Urothelium cell line (cell line): ENCODE measurements at places on chromosomes 2 and 18.
A peak's percentile ranks its signal among the peaks of the same experiment; 100 is the strongest.

GRCh38 chr2:129861666-129862288 lies 117.7 kb upstream of the RAB6C start:
- no peak for DNase-seq

DNA sequence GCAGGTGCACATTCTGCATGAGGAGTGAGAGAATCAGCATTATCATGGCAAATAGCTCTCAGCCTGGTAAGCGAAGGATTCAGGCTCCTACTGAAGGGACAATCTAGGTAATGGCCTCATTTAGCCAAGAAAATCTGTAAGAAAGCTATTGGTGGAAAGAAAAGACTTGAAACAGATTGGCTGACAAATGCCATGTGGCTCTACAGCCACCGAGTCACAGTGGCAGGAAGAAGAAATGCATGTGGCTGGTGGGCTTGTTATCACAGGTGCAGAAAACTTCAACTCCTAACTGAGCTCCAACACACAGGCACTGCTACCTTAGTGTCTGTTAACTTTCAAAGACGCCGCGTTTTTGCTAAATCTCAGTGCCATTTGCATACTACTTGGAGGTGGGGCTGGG lies 60.6 kb upstream of the REV1 start:
- no peak for DNase-seq

DNA sequence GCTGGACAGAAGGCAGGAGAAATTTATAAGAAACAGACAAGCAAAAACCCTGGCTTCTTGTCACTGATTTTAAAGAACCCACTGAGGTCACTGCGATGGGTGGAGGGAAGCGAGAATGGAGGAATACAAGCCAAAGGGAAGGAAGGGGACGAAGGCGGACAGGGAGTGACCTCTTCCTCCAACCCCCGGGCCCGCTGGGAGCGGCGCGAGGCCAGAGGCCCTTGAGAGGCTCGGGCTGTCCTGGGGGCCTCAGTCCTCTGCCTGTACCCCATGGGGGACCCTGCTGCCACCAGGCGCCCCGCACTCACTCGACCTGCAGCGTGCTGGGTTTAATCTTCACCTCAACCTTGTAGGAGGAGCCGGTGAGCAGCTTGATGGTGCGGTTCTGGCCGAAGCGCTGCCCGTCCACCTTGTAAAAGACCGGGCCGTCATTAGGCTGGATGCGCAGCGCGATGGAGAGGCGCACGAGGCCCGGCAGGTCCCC lies 793 bp downstream of the CNRIP1 start:
- no peak for DNase-seq

DNA sequence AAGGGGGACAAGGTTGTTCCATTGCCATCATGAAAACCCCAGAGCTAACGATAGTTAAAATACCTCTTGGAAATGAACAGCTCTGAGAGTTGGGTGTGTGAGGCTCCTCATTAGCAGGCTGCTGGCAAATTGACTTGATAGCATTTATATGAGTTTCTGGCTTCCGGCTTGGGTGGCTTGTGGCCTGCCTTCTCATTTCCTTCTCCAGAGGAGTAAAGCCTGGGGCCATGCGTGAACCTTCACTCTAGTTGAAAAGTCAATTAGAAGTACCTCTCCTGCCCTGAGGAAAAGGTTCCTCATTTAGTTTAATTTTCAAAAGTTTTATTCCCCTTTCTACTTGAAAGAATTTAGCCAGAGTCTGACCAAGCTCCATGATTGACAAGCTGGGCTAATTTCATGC lies 67.1 kb downstream of the MGAT5 start:
- DNase-seq: no peak

- no peak for DNase-seq
Measured at GRCh38 chr2:47301277-47301618, 101.7 kb upstream of the MSH2 start.

GRCh38 chr2:62441824-62442223 lies 64.2 kb downstream of the TMEM17 start:
- no peak for DNase-seq

GRCh38 chr2:3456125-3456524 lies 63.2 kb downstream of the ADI1 start:
- DNase-seq: no peak

GRCh38 chr18:63298400-63299365 lies 20.9 kb downstream of the BCL2 start:
- no peak for DNase-seq

DNA sequence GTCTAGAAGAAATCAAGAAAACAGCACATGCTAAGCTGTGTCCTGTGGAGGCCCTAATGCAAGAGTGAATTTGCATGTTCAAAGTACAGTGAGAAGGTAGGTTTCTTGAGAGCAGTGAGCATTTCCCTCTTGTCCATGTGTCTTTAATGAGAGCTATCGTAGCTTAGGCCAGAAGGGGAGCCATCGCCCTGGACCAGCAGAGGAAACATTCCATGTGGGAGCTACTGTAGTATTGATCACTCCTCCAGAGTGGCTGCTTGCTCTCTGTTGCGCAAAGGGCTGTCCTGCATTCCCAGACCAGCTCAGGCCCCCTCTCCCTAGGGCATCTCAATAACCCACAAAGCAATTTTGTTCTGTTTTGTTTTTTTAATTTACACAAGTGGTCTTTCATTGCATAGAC lies 950.1 kb downstream of the CNTNAP5 start:
- no peak for DNase-seq

DNA sequence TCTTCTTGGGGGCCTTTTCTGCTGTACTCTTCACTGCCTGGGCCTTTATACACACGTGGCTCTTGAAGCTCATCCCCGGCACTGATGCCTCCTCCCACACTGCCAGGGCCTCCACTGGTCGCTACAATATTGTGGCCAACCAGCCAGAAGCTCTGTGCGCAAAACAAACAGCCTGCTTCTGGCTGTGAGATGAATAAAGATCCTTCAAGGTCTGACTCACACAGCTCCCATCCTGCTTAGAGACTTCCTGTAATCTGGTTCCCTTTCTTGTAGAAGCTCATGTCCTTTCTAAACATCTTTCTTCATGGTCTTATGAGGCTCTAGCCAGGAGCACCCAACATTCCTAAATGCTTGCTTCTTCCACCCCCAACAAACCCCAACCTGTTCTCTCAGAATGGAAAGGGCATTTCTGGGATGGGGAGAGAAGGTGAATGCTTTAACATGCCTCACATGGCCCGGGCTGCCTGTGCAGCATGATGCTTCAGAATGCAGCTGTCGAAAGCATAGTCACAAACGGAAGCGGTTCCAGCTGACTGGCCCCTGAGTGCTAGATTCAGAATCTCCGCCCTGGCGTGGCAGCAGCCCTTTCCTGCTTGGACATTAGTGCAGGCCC lies 24.6 kb downstream of the NRP2 start:
- peak; percentile 70 for DNase-seq

DNA sequence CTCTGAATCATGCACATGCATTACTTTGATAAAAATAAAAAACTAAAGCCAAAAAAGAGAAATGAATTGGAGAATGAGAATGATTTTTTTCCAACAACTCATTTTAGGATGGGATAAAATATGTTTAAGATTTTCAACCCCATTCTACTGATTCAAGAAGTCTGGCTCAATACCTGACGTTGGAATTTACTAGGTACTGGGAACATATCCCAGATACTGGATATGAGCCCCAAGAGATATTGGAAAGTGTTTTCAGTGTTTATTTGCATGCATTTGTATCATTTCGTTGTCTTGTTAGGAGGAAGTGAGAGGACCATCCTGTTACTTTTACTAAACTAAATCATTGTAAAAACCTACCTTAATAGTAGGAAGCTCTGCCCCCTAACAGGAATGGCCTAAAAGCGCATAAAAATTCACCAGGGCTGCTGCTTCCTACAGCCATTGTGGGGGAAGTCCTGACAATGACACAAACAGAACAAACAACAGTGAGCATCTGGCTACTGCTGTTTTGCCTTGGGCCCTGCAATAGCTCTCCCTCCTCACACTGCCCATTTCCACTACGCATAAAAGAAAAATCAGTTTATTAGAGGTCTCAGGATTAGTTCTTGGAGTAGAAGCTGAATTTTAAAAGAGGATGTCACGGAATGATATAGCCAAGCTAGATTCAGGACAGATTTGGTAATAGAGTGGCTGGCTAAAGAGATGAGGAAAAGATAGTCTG lies 35.2 kb downstream of the ANKAR start:
- DNase-seq: no peak

- DNase-seq: no peak
Measured at GRCh38 chr2:65402780-65403528, 29.4 kb downstream of the SPRED2 start.

DNA sequence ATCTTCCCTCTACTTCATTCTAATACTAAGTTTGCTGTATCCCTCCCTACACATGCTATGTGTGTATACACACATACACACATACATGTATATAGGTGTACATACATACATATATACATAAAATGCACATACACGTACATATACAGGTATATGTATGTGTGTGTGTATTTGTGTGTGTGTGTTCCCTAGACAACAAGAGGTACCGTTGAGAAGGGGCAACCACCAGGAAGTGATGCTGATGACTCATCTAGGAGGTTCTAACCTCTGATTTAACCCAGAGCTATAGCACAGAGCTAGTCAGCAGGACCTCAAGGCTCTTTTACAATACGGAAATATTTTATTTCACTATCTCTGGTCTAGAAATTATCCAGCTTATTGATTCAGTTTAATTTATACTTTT lies 139.2 kb downstream of the LAMA3 start:
- peak; percentile 42 for DNase-seq

DNA sequence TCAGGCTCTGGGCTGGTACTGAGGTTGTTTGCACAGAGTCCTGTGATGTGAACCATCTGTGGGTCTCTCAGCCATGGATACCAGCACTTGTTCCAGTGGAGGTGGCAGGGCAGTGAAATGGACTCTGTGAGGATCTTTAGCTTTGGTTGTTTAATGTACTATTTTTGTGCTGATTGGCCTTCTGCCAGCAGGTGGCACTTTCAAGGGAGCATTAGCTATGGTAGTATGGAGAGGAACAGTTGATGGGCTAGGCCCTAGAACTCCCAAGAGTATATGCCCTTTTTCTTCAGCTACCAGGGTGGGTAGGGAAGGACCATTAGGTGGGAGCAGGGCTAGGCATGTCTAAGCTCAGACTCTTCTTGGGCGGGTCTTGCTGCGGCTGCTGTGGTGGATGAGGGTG lies 257.0 kb upstream of the GYPC start:
- DNase-seq: no peak

DNA sequence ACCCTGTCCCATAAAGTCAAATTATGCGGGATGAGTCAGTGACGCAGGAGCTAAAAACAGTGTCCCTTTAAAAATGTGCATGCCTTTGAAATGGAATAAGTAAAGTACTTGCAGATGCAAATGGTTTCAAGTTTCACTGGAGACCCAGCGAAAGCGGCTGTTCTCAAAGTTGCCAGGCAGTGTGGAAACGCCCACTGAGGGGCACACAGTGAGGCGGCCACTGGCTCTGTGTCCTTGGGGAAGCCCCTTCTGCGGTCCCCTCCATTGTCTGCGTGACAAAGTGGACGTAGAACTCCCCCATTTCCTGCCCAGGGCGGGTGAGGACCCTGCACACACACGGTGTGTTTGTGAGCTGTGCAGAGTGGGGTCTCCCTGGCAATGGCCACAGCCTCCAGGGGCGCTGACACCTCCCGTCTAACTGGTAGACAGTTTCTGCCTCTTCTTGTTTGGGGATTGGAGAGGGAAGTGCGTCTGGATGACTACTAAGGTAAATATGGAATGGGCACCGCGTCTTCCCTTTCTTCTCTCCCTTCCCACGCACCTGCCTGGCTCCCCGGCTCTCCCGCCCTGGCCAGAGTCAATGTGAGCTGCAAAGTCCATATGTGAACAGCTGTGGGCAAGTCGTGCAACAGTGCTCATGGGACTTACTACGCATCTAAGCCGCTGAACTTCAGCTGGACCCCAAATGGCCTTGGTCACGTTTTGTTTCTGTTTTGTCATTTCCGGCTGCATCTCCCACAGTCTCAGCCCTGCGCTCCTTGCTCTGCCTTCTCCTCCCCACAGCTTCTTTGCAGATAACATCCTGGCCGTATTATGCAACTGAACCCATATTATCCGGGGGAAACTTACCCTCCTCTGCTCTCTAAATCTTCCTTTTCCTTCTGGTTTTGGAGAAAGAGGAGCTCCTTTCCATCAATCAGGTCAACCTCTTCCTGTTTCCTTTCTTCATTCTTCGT lies 33.7 kb upstream of the ZNF516 start:
- DNase-seq: peak; percentile 31

DNA sequence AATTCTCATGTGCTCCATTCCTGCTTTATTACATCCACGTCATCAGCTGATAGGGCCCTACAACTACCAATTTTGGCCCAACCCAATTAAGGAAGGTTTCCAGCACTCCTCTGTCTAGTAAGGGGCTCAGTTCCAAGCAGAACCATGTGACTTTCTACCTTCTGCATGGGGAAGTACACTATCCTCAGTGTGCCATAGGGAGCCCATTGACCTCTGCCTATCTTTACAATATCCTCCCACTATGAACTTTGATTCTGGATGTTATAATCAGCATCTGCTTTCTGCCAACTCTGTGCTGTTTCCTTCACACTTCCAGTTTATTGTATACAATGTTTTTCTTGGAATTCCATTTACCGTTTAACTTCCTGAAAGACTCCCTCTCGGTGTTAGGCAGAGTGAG lies 53.9 kb upstream of the GCFC2 start:
- DNase-seq: no peak

DNA sequence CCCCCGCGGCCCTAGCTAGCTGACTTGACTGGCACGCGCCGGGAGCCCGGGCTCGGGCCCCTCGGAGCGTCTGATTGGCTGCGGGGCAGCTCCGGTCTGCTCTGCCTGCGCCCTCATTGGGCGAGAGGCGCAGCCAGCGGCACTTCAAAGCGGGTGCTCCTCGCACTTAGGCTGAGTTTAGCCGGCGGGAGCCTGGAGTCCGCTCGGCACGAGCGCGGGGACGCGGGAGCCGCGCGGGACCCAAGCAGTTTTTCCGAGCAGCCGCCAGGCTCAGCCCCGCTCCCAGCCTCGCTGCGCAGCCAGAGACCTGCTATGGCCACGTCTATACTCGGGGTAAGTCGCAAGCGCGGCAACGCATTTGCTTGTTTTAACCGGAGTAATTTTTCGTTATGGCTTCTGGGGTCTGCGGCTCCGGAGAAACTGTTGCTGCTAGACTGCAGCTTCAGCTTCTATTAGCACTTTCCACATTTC lies at the start of gene SP9:
SP9 (plus strand) TSS at position 174 of the 471 bp plus-strand sequence; CDS start at position 313, 139 bp downstream.
- DNase-seq: no peak

DNA sequence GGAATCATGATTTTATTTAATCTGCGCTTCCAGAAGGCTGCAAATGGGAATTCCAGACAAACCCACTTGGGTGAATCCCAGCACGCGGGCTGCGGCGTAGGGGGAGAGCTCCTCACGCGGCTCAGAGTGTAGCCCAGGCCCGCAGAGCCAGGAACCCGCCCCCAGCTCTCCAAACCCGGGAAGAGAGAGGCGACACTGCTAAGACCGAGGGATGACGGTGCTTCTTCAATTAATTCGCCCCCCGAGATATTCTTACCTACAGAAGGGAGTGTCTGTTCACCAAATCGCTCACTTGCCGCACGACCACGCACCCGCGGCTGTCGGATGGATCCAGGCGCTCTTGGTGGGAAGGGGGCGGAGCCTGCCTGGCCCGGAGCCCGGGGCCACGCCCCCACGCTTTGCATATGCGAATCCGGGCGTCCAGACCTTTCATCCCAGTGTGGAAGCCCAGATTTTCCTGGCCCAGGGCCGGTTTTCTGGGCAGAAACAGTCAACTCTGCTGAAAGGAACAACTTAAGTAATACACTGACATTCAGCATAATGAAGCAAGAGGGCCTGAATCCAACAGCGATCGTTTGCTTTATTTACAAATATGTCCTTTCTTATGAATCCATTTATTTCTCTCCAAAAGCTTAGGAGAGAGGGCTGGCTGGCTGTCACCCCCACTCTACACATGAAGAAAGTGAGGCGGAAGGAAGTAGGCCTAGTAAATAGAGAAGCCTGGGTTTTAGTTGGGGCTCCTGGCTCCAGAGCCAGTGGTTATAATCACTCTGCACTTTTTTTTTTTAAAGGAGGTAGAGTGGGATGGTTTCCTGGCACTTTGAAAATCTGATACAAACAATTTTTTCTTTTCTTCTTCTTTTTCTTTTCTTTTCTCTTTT lies at the start of gene SLC19A3:
SLC19A3 (minus strand) TSS at position 342 of the 881 bp plus-strand sequence. CDS start 15,710 bp downstream, outside the sequence.
- no peak for DNase-seq
